Activated T-cell treated with anti-CD3 and anti-CD28 coated beads, Interleukin-2, amount 50 U/mL, for 72 hours (primary cell): ENCODE measurements at places on chromosomes 5 and 9. TPM values are rescaled to one million over a fixed set of nuclear protein-coding genes. Genes with fewer than 3 reads are reported as not detected.
A peak's percentile ranks its signal among the peaks of the same experiment; 100 is the strongest.

DNA sequence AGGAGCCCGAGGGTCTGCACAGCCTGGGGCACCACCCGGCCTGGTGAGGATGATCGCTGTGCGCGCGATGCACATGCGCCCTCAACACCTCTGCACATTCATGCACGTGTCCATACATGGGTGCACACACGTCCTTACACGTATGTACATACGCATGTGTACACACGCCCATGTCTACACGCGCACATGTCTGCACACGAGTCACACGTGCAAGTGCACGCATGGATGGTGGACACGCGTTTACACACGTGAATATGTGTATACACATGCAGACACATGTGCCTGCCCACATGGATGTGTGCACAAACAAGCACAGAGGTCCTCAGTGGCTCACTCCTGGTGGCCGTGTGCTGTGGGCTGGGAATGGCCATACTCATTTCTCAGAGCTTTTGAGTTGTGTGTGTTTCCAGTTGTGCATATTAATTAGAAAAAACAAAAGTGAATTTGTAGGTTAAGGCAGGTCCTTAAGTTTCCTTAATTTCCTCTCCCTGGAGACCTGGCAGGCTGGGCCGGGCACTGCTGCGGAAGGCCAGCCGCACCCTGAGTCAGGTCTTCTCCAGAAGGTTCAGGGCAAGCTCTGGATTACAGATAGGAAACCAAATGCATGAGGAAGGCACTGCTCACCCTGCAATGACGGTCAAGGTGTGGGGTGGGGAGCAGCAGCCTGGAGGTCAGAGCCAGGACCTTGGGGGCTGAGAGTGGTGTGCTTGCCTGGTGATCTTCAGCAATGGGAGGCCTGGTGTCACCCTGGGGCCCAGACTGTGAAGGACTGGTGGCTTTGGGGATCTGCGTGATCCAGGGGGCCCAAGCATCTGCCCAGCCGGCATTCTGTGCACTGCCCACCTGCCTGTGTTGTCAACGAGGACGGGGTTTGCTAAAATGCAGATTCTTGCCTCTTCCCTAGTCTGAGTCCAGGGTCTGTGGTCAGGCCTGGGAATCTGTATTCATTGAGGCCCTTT is 1.3 kb upstream of the RNU6ATAC start:
- DNase-seq, result peak; percentile 45

The ZDHHC11 gene
- 28.3 TPM for total RNA-seq

DNA sequence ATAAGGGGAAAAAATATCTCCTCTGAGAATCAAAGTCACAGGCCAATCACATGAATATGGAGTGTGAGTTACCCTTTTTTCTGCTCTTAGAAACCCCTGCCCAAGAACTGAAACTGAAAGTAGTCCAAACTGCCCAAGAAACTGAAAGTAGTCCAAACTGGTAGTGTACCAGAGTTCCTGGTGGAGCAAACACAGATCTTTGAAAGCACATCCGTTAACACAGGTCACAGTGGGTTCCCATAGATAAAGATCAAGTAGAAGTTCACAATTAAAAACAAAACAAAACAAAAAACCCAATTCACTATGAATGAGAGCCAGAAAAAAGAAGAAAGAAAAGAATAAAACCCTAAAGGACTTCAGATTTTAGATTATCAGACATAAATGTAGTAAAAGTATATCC is 332.4 kb upstream of the EFNA5 start:
- no peak for DNase-seq

DNA sequence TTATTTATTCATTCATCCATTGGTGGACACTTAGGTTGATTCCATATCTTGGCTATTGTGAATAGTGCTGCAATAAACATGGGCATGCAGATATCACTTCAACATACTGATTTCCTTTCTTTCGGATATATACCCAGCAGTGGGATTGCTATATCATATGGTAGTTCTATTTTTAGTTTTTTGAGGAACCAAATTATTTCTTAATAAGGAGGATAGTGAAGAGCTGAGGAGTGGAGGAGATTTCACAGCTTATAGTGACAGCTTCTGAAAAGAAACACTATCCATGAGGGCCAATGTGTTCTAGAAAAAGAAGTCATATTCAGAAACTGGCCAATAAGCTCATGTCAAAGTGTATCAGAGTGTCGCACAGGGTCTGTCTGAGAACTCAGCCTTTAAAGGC is 183.3 kb downstream of the SEC61B start:
- DNase-seq, result no peak

The PPP2R2B gene
- total RNA-seq, result 0.70 TPM
